Sigmoid colon (tissue), 7 donors: ENCODE measurements at places on chromosomes 7 and 10. TPM values are rescaled to one million over a fixed set of nuclear protein-coding genes. Genes with fewer than 3 reads are reported as not detected.

Gene IPMK
- total RNA-seq = 4.6 TPM

Gene NPVF
- not detected for total RNA-seq

Gene WDR37
- total RNA-seq = 25.5 TPM

Gene SPDYE16
- 2.5 TPM for total RNA-seq

Gene OR6V1
- not detected for total RNA-seq

Gene CCDC172
- total RNA-seq = not detected

Gene SPDYE2B
- not detected for total RNA-seq

Gene SUN3
- total RNA-seq = not detected

Gene CALHM1
- total RNA-seq = not detected

Gene FOXP2
- 96.9 TPM for total RNA-seq

Gene LIPN
- total RNA-seq = not detected

Gene STEAP1B
- total RNA-seq = 2.1 TPM

Gene NPC1L1
- total RNA-seq = 0.83 TPM

Gene PON3
- total RNA-seq = 1.7 TPM

Gene SPDYE5
- not detected for total RNA-seq

Gene SPDYE11
- not detected for total RNA-seq

Gene FFAR4
- not detected for total RNA-seq

Gene C7orf57
- not detected for total RNA-seq

Gene SFRP4
- total RNA-seq = 3.2 TPM

Gene PRSS1
- not detected for total RNA-seq

Gene PRRT4
- 0.83 TPM for total RNA-seq

Gene CLRN3
- total RNA-seq = not detected

Gene ABCB4
- 0.49 TPM for total RNA-seq

Gene ABCB1
- 4.6 TPM for total RNA-seq

Gene ADAMTS14
- total RNA-seq = not detected

Gene CAV2
- total RNA-seq = 81.8 TPM

Gene STAG3
- total RNA-seq = not detected

Gene PLXDC2
- total RNA-seq = 44.6 TPM

Gene OPN1SW
- total RNA-seq = not detected

Gene NPFFR1
- not detected for total RNA-seq

Gene SPDYE6
- not detected for total RNA-seq

Gene MCM10
- total RNA-seq = not detected

Gene MYL7
- total RNA-seq = not detected

Gene LSM5
- 17.8 TPM for total RNA-seq
